ENCODE measurements at places on chromosomes 16 and 17.

GRCh38 chr17:77606146-77606864, 352.2 kb upstream of the TNRC6C start:
- no peak for DNase-seq

GRCh38 chr16:10693889-10694288, 841 bp downstream of the TEKT5 start:
- DNase-seq: no peak

GRCh38 chr17:935485-935884, 44.1 kb downstream of the NXN start:
- DNase-seq: no peak

DNA sequence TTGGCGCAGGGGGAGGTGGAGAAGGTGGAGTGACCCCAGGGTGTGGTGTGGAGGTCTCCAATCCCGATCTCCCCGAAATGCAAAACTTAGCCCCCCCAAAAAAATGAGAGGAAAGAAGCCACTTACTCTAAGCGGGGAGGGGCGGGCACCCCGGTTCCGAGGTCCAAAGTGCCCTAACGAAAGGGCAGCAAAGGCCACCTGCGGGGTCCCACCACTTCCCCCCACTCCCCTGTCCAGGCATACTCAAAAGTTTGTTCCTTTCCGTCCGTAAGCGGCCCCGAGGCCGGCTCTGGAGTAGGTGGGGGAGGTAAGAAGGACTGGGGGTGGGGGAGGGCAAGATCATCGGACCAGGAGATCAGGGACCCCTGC, 1.1 kb downstream of the TOX3 start:
- no peak for DNase-seq

GRCh38 chr17:42049834-42050392, 488 bp downstream of the C17orf113 start:
- DNase-seq: no peak

- no peak for DNase-seq
Observed at GRCh38 chr16:52578829-52579498, 32.0 kb upstream of the TOX3 start.

- no peak for DNase-seq
Observed at GRCh38 chr16:84166796-84167695, 19.8 kb downstream of the TAF1C start.

GRCh38 chr17:27631411-27631760, 398 bp downstream of the LGALS9 start:
- no peak for DNase-seq

- peak; percentile 76 for DNase-seq
Observed at GRCh38 chr17:78329263-78330059, 30.4 kb downstream of the SOCS3 start.

- no peak for DNase-seq
Observed at GRCh38 chr17:2179615-2180295, 123.8 kb downstream of the SMG6 start.

Measured in stimulated activated effector memory CD8-positive, alpha-beta T cell treated with anti-CD3 and anti-CD28 coated beads, Interleukin-12 subunit alpha, Interleukin-12 subunit beta, amount 100 ng/mL, for 72 hours (primary cell).